ENCODE measurements at places on chromosomes 2 and 18.

GRCh38 chr2:8987410-8987809 lies 16.1 kb downstream of the MBOAT2 start:
- DNase-seq, result peak; percentile 36

GRCh38 chr2:227661827-227662226 lies 4.8 kb upstream of the SCYGR5 start:
- no peak for DNase-seq

DNA sequence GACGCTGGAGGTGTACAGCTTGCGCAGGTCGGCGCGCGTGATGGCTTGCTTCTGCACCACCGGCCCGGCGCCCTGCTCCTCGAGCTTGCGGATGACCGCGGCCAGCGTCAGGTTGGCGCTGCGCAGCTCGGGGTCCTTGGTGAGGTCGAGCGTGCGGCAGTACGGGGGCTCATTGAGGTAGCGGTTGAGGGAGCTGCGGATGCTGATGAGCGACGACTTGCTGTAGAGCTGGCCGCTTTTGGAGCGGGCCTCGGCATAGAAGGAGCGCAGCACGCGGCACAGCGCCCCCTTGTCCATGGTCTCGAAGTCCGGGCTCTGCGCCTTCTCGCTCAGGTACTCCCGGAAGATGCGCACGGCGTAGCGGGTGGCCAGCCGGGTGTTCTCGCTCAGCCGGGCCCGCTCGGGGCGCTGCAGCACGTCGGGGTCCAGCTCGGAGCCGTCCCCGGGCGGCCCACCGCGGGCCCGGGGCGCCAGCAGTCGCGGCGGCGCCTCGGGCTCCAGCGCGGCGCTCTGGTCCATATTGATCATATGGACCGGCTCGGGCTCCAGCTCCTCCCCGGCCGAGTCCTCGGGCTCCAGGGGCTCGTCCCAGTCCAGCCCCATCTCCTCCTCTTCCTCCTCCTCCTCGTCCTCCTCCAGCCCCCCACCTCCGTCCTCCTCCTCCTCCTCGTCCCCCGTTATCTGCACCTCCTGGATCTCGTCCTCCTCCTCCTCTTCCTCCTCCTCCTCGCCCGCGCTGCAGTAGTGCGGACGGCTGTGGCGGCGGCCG lies 523 bp downstream of the KCTD1 start:
- no peak for DNase-seq

- DNase-seq, result no peak
Observed at GRCh38 chr2:229416116-229416694, 145.1 kb upstream of the PID1 start.

- DNase-seq, result no peak
Observed at GRCh38 chr2:219272356-219272755, 6.8 kb upstream of the DNAJB2 start.

DNA sequence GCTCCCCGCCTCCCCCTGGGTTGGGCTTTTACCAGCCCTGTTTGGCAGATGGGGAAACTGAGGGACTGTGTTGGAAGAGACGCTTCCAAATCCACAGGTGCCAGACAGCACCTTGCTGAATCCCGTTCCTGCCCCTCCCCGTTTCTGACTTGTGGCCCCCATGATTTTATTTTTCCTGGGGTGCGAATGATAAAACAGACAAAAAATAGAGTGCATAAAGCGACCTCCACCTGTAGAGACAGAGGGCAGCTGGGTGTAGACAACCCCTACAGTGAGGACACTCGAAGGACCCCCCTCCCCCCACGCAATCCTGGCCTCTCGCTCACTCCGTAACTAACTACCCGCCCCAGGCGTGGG lies 2.2 kb upstream of the CTDSP1 start:
- DNase-seq, result no peak

DNA sequence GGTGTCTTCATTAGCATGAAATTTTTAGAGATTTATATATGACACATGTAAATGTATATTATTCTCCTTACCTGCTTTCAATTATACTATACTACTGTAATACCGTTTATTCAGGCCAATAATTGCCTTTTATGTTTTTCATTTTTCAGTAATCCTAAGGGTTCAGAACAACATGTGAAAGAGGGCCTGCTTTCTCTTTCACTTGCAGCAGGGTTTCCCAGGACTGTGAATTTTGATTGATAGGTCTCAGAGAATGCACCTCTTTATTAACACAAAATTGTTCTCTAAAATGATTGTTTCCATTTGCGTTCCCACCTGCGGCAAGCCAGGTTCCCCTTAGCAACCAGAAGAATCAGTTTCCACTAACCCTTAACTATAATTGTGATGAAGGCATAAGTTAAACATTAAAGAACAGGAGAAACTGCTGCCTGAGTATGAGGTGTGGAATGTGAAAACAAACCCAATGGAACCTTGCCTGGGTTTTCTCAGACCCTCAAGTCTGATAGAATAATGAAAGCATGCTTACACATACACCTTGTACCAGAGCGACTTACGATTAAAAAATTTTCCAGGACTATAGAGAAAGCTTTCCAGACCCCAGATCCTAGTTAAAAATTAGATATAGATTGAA lies 1591.2 kb upstream of the LRRTM1 start:
- no peak for DNase-seq

- DNase-seq, result no peak
Observed at GRCh38 chr18:46291149-46291548, 187.0 kb downstream of the HAUS1 start.

GRCh38 chr2:135219226-135219625 lies 167.1 kb downstream of the RAB3GAP1 start:
- DNase-seq, result no peak

DNA sequence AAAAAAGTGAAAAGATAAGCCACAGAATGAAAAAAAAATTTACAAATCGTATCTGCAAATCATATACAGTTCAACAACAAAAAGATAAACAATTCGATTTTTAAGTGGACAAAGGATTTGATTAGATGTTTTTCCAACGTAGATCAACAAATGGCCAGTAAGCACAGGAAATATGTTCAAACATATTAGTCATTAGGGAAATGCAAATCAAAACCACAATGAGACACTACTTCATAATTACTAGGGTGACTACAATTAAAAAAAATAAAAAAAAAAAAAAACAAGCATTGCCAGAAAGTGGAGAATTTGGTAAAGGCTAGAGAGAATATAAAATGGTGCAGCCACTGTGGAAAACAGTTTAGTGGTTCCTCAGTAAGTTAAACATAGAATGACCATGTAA lies 38.3 kb upstream of the RNU4ATAC start:
- no peak for DNase-seq

- no peak for DNase-seq
Observed at GRCh38 chr18:3148930-3149535, 70.7 kb downstream of the MYOM1 start.

DNA sequence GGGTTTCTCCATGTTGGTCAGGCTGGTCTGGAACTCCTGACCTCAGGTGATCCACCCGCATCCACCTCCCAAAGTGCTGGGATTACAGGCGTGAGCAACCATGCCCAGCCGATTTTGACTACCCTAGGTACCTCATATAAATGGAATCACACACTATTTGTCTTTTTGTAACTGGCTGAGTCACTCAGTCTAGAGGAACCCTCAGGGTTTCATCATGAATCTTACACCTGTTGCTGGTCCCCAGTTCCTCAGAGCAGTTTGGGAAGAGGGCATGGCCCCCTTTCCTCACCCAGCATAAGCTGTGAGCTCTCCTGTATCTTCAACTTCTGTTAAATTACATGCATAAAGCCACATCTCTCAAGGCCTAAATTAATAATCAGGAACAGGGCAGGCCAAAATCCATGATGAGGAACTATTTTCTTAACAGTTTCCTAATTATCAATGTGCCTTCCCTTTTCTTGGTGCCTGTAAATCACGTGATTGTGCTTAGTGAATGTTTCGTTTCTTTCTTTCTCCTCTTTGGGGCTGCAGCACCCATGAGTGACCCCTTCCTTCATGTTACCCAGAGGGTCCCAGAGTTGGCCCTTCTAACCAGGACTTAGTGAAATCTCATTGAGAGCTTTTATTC lies 20.9 kb downstream of the DYSF start:
- no peak for DNase-seq

- DNase-seq, result no peak
Observed at GRCh38 chr2:215489288-215489848, 53.5 kb upstream of the FN1 start.

DNA sequence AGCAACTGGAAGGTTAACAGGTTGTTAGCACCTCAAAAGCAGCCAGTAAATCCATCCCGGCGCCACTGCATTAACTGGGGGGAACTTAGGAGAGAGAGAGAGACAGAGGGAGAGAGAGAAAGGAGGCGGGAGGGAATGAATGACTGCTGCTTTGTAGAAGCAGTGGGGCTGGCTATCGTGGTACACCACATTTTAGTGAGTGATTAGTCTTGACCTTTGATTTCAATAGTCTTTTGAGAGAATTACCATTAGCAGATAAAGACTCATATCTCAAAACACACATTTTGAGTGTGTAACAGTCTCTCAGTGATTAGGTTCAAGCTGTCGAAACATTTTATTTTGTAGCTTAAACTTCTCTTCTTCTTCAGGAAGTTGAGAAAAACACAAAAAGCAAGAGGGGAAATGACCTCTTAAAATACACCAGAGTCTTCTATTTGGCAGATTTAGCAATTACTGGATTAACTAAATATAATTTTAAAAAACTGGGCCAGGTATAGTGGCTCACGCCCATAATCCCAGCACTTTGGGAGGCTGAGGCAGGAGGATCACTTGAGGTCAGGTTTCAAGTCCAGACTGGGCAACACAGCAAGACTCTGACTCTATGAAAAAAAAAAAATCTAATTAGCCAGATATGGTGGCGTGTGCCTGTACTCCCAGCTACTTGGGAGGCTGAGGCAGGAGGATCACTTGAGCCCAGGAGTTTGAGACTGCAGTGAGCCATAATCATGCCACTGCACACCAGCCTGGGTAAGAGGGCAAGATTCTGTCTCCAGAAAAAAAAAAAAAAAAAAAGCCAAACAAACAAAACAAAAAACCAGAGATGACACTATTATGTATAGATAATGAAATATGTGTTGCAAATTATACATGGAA lies 22.0 kb upstream of the PNO1 start:
- DNase-seq, result no peak

DNA sequence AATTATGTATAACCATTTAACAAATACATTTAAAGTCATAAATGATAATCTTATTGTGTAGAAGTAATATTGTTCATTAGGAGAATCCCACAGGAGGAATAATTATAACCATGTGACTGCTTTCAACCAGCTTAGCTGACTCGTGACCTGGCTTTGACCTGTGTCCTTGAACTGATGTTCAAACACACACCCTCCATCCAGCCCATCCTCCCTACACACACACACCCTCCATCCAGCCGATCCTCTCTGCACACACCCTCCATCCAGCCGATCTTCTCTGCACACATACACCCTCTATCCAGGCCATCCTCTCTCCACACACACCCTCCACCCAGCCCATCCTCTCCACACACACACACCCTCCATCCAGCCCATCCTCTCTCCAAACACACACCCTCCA lies 83.5 kb downstream of the EIPR1 start:
- DNase-seq, result no peak

DNA sequence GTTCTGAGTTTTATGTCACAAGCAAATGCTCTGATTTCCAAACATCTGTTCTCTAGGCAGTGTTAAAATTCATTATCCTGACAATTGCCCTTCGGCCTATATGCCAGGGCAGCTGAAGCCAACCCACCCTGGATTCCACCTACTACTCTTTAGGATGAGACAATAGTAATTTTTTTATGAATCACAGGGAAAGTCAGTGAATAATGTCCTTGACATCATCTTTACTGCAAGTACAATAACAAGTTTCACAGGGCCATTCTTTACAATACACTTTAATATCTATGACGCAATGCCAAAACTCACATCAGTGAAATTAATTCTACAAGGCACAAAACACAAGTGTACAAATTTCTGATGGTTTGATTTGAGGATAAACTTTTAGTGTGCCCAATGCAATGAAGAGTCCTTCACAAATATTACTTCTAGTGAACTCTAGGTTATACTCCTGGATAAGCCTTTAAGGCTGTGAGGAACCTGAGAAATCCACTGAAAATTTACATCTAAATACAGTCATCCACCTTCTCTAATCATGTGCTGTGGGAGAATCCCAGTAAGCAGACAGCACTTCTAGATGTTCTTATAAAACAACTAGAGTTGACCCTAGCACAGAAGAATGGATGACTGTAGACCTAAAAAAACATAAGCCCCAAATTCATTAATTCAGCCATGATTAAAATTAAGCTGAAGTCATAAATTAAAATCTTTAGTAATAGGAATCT lies 77.3 kb upstream of the CTLA4 start:
- no peak for DNase-seq

GRCh38 chr18:36625386-36625785 lies 203.4 kb downstream of the TPGS2 start:
- no peak for DNase-seq

DNA sequence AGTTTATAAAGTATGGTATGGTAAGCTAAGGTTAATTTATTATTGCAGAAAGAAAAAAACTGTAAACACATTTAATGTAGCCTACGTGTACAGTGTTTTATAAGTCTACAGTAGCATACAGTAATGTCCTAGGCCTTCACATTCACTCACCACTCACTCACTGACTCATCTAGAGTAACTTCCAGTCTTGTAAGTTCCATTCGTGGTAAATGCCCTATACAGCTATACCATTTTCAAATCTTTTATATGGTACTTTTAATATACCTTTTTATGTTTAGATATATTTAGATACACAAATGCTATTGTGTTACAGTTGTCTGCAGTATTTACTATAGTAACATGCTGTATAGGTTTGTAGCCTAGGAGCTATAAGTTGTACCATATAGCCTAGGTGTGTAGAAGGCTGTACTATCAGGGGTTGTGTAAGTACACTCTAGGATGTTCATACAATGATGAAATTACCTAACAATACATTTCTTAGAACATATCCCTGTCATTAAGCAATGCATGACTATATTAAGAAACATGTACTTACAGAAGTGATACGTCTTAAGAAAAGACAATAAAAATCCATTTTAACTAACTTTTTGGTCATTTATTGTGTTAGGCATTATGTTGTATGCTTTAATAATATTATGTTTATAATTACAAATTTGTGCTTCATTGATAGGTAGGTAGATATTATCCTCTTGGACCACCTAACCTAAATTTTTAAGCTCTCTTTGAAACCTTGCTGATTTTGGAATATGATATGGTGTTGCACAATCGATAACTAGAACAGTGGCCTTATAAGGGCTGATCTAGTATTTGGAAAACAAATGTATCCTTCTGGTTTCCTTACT lies 51.9 kb downstream of the VRK2 start:
- DNase-seq, result no peak

- no peak for DNase-seq
Observed at GRCh38 chr2:174122185-174122584, 126.1 kb downstream of the OLA1 start.

GRCh38 chr2:228433721-228434120 lies 252.2 kb upstream of the SPHKAP start:
- DNase-seq, result no peak
